ENCODE measurements at places on chromosomes 6 and 20. TPM values are rescaled to one million over a fixed set of nuclear protein-coding genes. Genes with fewer than 3 reads are reported as not detected.

FOXS1 gene
- total RNA-seq: not detected

ALDH5A1 gene
- 15.9 TPM for total RNA-seq

DNA sequence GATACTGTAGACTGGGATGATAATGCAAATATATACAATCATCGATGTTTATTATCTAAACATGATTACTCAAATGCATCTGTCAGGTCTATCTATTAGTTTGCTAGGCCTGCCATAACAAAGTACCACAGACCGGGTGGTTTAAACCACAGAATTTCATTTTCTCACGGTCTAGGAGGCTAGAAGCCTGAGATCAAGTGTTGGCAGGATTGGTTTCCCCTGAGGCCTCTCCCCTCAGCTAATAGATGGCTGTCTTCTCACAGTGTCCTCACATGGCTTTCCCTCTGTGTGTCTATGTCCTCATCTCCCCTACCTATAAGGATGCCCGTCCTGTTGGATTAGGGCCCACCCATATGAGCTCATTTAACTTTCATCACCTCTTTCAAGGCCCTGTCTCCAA is 512.6 kb upstream of the SLC35B3 start:
- no peak for DNase-seq
- H3K27ac ChIP-seq: no peak overlapping the region
- no peak overlapping the region for H3K4me3 ChIP-seq

GRCh38 chr20:22819112-22819511 is 216.0 kb upstream of the SSTR4 start:
- no peak overlapping the region for H3K4me3 ChIP-seq
- no peak overlapping the region for H3K27ac ChIP-seq
- no peaks in the 10 kb centered on the region for H3K4me1 ChIP-seq

DNA sequence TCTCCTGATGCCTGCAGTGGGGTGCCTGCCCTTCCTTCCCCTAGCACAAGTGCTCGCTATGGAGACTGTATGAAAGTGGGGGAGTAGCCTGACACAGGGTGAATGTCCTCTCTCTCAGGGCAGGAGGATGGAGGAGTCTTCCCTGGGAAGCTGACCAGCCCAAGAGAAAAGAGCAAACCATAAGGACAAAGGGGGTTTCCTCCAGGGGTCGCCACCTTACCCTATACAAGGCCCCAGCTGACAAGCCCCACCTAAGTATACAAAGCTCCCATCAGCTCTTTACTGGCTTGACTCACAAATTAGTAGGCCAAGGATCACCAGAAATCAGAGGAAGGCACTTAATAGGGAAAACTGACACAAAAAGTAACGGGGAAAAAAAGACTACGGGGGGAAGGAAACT is 54.1 kb downstream of the PLAGL1 start:
- DNase-seq: no peak
- H3K36me3 ChIP-seq: peaks cover 2% of the 10 kb centered on the region
- H3K27ac ChIP-seq: no peak overlapping the region
- H3K4me3 ChIP-seq: no peak overlapping the region
- no peaks in the 10 kb centered on the region for H3K4me1 ChIP-seq

KDM1B gene
- total RNA-seq: 19.6 TPM

- no peak for DNase-seq
- no peak overlapping the region for H3K4me3 ChIP-seq
- H3K4me1 ChIP-seq: no peaks in the 10 kb centered on the region
- H3K27ac ChIP-seq: no peak overlapping the region
- no peaks in the 10 kb centered on the region for H3K27me3 ChIP-seq
Observed at GRCh38 chr6:35036828-35037663, 104.1 kb downstream of the TCP11 start.

All from activated B cell treated with CpG ODN at 0.5 μM for 24 hours (primary cell).